ENCODE measurements at places on chromosomes 2 and 18. TPM values are rescaled to one million over a fixed set of nuclear protein-coding genes. Genes with fewer than 3 reads are reported as not detected.

- DNase-seq, result no peak
Measured at GRCh38 chr18:63909870-63910269, 2.1 kb downstream of the SERPINB10 start.

DNA sequence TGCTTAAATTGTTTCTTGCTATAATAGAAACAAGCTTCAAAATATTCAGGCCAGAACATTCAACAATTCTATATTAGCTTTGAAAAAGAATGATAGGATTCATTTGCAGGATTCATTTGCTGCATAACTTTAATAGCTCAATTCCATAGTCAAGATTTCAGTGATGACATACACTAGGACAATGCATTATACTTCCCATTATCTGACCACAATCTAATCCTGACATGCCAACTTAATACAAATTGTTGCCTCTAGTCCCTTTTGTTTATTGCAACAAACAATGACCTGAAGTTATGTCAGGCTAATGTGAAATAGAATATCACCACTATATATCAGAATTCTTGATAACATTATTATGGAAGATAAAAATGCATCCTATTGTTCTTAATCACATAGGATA lies 169.4 kb downstream of the DNAH7 start:
- DNase-seq, result no peak

- DNase-seq, result no peak
Measured at GRCh38 chr2:12856934-12857601, 140.3 kb downstream of the TRIB2 start.

- no peak for DNase-seq
Measured at GRCh38 chr2:26197516-26197915, 24.6 kb downstream of the GAREM2 start.

- no peak for DNase-seq
Measured at GRCh38 chr2:212421556-212422334, 116.9 kb downstream of the ERBB4 start.

- DNase-seq, result no peak
Measured at GRCh38 chr2:226447338-226448300, 352.0 kb downstream of the IRS1 start.

GRCh38 chr2:46525522-46526155 lies 46.3 kb downstream of the TMEM247 start:
- no peak for DNase-seq

DNA sequence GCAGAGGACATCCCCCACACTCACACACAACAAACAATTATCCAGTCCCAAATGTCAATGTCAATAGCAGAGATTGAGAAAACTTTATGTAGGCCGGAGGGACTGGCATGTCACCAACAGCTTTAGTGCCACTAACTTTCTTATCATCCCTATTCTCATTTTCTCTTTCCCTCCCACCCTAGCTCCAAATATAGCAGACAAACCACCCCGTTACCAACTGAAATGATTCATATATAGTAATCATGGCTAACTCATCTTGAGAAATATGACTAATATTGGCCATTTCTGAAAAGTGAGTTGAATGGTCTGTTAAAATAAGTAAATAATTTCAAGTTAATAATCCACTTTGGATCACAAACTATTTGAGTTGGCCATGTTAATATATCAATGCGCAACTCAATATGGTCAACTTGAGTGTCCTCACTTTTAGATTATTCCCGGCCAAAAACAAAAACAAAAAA lies 242.1 kb upstream of the RND3 start:
- no peak for DNase-seq

DNA sequence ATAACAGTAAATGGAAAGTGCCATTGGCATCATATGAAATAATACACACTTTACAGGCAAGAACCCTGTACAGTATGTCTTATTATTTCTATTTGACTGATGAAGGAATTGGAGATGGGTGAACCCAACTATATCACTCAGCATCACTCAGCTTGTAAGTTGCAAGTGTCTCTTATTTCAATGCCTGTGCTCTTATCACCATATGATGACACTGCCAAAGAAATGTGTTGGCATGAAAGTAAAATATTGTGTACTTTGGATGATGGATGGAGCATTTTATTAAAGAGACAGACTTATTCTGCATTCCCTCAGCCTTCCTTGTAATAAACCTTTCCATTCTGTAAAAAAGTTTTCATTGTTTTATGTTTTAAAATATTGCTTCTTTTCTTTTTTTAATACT lies 927.5 kb upstream of the VRK2 start:
- DNase-seq, result no peak

DNA sequence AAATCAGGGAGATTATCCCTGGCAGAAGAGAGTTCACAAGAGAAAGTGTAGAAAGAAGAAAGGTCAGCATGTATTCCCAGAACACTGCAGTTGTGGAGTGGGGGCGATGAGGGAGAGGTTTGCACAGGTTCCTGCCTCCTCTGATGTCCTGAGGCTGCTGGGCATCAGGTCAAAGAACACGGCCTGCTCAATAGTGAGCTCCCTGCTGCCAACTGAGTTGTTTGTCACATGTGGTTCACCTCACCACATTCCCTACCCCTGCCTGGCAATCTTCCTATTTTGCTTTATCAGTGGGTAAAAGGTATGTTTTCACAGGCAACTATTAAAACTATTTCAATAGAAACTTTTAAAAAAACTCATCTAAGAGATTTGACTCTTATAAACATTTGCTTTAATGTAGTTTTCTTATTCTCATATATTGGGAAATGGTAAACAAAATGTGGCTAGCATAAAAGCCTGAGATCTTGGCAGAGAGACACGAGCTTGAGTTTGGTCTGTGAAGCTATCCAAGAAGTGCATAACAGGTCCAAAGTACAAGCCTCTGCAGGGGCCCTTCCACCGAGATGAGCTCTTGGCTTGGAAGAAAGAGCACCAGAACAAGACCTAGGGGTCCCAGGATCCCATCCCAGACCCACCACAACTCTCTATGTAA lies 123.9 kb upstream of the SRD5A2 start:
- DNase-seq, result no peak

DNA sequence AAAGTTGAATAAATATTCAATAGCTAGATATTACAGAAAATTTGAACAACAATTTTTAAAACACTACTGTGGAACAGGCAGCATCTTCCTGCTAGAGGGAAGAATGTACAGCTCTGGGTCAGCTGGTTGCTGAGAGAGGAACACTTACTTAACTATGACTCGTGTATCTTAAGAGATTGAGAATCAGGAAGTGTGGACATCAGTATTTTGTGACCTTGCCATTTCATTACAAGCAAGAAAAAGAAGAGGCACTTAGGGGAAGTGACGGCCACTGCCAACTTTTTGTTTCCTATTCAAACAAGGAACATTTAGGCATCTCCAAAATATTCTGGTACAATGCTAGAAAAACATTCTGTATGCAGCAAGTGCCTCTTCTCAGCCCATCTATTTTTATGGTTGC lies 45.9 kb downstream of the ITPRID2 start:
- no peak for DNase-seq

DNA sequence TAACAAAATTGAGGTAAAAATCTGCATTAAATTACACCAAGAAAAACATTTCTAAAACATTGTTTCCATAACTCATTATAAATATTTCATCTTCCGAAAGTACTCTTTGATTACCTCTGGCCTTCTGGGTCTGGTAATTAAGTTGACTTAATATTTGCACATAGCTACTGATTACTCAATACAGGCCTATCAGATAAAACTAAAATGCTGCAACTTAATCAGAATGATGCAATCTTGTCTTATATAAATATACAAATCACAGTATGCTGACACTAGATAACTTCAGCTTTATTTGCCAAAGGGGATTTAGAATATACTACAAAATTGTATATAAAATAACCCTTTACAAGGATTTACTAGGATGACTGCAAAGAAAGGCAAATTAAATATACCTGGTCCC lies 49.3 kb downstream of the SLC35F5 start:
- DNase-seq, result no peak

- DNase-seq, result no peak
Measured at GRCh38 chr2:38978296-38978903, 88.7 kb downstream of the ARHGEF33 start.

DNA sequence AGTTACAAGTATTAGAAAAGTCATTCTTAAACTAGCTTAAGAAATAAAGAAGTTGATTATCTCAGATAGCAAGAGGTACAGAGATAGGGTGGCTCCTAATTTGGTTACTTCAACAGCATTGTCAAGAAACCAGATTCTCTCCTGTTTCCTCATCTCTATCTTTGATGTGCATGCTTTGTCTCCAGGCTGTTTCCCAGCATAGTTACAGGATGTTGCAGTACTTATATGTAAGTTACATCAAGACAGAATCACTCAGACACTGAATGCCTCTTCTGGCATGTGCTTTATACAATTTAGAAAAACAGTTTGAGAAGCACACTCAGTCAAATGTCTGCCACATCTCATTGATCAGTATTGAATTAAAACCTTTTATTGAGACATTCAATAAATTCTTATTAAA lies 189.5 kb upstream of the UBE2E3 start:
- DNase-seq, result no peak

DNA sequence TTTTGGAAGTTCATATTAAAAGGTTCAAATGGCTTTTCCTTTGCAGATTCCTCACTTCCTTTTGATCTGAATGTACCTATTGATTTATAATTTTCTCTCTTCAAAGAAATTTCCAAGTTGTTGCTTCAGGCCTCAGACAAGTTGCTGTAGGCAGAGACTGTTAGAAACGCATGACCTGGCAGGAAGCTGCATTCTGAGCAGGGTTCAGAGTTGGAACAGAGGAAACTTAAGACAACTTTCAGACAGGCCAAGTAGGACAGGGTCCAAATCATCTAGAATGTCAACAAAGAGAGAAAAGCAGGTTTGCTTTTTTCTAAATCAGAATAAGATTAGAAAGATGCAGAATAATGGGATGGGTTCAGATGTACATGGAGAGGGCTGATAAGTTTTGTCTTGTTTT lies 416.3 kb downstream of the LRP1B start:
- DNase-seq, result no peak

- no peak for DNase-seq
Measured at GRCh38 chr2:1072250-1072649, 121.6 kb downstream of the SNTG2 start.

DNA sequence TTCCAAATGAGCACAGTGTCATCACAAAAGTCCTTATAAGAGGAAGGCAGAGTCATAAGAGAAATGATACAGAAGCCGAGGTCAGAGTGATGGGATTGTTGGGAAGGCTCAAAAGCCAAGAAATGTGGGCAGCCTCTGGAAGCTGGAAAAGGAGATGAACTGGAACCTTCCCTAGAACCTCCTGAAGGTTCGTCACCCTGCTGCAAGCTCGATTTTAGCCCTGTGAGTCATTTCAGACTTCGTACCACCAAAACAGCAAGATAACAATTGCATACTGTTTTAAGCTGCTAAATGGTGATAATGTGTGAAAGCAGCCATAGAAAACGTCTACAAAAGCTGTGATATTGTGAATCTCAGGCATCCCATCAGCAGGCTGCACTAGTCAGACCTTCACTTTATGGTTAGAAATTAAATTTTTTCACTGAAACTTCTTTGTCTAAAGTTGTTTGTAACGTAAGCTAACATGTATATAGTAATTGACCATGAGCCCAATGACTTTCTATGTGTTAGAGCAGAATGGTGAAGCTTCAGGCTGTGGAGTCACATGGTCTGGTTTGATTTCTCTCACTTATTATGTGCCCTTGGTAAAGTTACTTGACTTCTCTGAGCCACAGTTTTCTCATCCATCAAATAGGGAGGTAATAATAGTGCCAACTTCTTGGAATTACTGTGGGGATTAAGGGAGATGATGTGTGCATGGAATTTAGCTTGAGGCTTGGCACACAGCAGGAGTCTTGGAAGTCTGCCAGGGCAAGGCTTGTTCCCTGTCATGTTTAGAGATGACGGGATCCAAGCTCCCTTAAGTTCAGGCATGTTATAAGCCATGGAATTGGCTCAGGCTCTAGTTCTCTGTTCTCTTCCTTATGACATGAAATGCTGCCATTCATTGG lies 132.0 kb upstream of the CCDC195 start:
- DNase-seq, result no peak

DNA sequence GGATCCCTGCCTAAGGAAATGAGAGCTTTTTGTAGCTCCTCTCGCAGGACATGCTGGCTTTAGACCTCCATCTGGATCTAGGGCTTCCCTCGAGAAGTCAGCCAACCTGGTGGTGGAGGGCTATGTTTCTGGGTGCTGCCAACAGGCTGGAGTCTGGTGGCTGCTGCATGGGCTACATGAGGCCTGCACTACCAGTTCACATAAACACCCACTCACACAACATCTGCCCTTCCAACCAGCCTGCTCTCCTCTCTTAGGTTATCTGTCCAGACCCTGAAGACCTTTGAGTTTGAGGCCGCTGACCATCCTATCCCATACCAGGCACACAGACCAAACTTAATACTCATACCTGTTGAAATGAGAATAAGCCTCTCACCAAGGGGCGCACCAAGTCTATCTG lies 51.4 kb upstream of the SMAD2 start:
- DNase-seq, result no peak

DNA sequence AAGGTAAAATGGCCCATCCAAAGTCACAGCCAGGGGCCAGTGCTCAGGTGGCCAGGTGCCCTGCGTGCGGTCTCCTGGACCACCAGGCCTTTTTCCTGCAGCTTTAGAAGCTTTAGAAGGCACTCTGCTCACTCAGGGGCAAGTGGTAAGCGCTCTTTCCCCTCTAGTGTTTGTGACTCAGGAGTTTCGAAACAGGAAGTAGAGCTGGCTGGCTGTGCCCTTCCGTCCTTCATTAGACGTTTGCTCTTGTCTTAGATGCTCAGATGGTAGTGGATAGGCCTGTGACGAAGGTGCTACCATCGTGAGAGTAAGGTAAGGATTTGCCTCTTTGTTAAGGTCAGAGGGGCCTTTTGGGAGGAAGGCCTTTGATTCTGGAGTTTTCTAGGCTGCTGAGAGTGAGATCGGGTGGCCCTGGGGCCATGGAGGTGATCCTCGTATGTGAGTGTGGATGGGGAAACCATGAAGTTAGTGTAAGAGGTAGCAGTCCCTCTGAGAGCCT lies at the start of gene CASP8:
CASP8 (plus strand) TSS at position 235 of the 499 bp plus-strand sequence. CDS start 5,951 bp downstream, outside the sequence.
- no peak for DNase-seq

DNA sequence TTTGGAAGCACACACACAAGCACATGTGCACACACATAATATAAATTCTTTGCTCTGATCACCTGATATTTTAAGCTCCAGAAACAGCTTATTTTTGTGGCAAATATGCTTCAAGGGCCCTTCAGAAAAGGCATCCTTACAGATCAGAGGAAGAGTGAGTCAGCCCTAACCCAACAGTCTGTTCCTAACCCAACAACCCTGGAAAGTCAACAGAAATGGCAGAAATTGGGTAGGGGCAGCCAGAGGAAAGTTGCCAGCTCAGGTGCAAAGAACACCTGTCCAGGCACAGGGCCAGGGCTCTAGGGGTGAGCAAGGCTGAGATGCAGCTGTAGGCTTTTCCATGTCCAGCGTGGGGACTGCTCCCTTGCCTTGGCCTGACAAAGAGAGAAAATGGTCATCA lies 6.4 kb upstream of the NCKAP5 start:
- no peak for DNase-seq

- no peak for DNase-seq
Measured at GRCh38 chr18:33677891-33678290, 99.9 kb downstream of the ASXL3 start.

MEX3C gene
- total RNA-seq, result 32.8 TPM

DTNA gene
- 40.4 TPM for total RNA-seq

VIL1 gene
- not detected for total RNA-seq

IL1R2 gene
- total RNA-seq, result 17.7 TPM

VSNL1 gene
- not detected for total RNA-seq

SCN9A gene
- total RNA-seq, result 8.2 TPM

RAB31 gene
- 27.1 TPM for total RNA-seq

UCN gene
- total RNA-seq, result 15.1 TPM

SIGLEC15 gene
- 4.7 TPM for total RNA-seq

TEX44 gene
- total RNA-seq, result not detected

GCFC2 gene
- 30.6 TPM for total RNA-seq

Data from tibial nerve (tissue), 4 donors.